Activated CD4-positive, alpha-beta T cell treated with anti-CD3 and anti-CD28 coated beads, Interleukin-2, amount 50 U/mL, for 24 hours (primary cell): ENCODE measurements at places on chromosomes 4 and X.

DNA sequence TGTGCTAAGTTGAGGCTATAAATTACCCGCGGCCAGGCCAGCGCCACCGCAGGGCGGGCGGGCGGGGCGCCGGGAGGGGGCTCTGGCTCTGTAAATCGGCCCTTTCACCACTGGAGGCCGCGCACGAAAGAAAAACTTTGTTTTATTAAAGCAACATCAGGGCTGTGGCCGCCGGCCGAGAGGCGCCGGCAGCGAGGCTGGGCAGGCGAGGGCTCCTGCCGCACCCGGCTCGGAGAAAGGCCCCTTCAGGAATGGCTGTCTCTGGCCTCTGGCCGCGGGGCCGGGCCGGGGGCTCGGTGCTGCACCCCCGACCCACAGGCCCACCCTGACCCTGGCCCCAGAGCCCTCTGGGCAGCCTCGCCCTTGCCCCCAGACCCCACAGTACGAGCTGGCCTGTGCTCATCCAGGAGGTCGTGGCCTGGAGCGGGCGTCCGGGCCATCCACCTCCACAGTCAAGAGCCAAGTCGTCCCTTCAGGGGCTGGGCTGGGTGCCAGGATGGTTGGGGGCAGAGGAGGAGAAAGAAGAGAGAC is 29.5 kb upstream of the FGFR3 start:
- no peak for DNase-seq

DNA sequence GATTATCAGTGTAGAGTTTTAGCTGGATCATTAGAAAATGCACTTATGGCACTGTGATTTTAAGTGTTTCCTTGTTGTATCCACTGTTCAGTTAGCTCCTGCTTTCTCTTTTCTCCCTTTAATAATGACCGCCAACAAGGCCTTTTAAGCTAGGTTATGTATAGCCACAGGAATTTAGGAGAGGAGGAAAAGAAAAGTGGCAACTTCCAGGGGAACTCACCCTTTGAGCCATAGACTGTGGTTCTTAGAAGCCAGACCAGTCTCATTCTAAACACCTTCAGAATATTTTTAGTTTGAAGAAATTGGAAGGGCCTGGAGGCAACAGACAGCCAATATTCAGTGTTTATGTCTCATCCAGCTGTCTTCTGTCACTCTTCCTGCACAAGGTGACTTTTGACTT is 6.1 kb downstream of the FGF2 start:
- no peak for DNase-seq

DNA sequence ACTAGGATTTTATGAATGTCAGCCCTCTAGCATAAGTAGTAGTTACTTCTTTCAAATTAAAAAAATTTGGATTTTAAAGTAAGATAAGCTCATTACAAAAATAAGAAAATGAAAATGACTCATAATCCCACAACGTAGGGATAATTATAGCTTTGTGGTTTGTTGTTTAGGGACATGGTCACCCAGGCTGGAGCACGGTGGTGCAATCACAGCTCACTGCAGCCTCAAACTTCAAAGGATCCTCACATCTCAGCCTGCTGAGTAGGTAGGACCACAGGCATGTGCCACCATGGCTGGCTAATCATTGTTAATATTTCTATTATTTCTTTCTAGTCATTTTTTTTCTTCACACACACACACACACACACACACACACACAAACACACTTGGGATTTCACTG is 57.6 kb downstream of the PLAC1 start:
- DNase-seq, result no peak

DNA sequence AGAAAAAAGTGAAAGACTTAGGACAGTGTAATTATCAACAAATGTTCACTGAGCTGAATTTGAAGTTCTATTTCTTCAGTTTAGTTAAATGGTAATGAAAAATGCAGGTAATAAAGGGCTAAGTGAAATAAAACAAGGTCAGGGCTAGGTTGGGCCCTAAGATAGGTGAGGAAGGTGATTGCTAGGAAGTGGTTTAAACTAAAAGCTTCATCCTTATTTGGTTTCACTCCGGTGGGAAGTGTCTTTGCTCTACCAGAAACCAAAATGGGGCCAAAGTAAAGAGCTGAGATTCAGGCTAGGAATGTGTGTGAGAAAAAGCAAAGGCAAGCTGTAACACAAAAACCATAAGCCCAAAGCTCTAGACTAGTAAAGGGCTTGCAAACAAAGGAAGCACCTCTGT is 31.0 kb downstream of the TAB3 start:
- no peak for DNase-seq

DNA sequence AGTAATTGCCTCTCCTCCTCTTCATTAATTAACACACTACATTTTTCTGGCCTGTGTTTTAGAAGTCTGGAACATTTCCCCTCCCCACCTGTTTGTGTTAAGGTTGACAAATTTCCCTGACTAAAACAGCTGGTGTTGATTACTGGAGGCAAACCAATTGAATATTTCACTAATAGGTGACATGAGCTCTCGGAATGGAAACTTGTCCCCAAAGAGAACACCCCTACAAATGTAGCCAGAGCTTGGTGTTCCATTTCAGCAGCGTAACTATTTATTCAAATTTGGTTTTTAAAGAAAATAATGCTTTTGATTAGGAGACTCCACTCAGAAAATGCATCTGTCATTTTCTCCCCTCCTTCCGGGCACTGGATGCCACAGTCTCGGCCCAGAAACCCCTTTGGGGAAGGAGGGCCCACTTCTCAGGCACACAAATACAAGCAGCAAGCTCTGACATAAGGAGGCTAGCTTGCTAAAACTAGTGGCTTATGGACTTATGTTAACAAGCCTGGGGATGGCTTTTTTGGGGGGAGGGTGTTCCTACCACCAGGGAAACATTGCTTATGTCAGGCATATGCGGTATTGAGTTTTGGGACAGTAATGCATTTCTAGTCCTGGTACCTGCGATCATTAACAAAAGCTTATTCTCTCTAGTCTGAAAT is 2.2 kb downstream of the RNF150 start:
- no peak for DNase-seq
